ENCODE measurements at places on chromosomes 7 and 10.
A peak's percentile ranks its signal among the peaks of the same experiment; 100 is the strongest.

DNA sequence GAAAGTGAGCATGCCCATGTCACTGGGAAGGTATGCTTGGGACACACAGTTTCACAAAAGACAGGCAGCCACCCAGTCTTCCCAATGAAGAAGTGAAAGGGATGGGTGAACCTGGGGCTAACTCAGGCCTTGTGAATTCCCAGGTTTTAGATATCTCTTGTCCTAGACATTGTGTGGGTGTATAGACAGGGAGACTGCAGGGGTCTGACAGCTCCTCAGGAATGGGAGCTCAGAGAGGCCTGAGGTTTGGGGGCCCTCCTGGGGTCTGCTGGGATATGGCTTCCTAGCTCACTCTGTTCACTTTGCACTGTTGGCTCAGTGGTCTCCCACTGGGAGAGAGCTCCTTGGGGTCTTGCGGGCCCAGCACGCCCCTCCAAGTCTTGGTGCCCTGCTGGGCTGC lies 47.0 kb downstream of the WDFY4 start:
- no peak for DNase-seq

GRCh38 chr7:93117327-93117726 lies 452 bp downstream of the SAMD9 start:
- no peak for DNase-seq

- DNase-seq: no peak
Measured at GRCh38 chr10:116696919-116697318, 45.4 kb downstream of the HSPA12A start.

DNA sequence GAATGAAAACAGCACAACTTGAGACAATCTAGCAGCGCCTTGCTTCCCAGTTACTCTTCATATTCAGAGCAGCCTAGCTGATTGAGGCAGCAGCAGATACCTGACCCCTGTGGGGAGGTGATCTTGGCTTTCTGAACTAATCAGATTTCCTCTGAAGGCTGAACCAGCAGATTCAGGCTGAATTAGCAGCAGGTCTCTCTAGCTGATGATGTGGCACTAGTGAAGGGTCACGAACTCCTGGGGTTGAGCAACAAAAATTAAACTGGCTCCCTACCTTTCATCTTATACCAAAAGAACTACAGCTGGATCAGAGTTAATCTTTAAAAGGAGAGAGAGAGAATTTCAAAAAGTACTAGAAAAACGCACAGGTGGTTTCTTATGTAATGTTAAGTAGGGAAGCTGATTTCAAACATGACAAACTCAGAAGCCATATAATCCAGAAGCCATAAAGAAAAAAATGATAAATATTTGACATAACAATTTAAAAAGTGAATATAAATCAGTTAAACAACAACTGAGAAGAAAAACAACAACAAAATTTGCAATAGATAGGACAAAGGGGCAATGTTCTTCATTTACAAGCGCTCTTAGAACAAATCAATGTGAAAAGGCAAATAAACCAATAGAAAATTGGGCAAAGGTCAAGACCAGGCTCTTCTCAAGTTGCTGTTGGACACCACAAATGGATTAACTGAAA lies 13.5 kb downstream of the SLC25A13 start:
- no peak for DNase-seq

- DNase-seq: no peak
Measured at GRCh38 chr10:15879663-15880062, 19.4 kb upstream of the MINDY3 start.

GRCh38 chr7:157355784-157356511 lies 19.1 kb downstream of the DNAJB6 start:
- no peak for DNase-seq

GRCh38 chr7:22325671-22326070 lies 31.3 kb downstream of the RAPGEF5 start:
- DNase-seq: no peak

GRCh38 chr10:32957341-32958084 lies 517 bp downstream of the ITGB1 start:
- DNase-seq: peak; percentile 73

DNA sequence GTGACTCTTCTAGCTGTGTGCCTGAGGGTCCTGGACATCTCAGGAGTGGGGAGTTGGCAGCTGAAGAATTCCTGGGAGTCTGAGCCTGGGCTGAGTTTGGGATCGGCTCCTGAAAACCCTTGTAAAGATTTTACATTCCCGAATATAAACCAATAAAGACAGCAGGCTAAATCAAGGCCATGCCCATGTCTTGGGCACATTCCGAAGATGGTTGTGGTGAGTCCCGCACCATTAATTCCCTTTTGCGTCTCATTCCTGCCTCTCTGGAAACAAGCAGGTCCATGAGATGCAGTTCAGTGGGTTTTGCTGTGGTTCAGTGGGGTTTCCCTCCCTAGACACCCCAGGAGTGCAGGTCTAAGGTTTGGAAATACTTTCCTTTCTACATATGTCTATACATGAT lies 90.9 kb downstream of the COL26A1 start:
- no peak for DNase-seq

GRCh38 chr10:109958059-109958458 lies 34.7 kb upstream of the XPNPEP1 start:
- DNase-seq: no peak

- DNase-seq: no peak
Measured at GRCh38 chr10:42896735-42897134, 114.1 kb downstream of the BMS1 start.

Data from liver (tissue), 10 donors.